Natural killer cell treated with Interleukin-12 subunit alpha and Interleukin-12 subunit beta and Interleukin-15 and Interleukin-18, amount 100 ng/mL, for 72 hours (primary cell): ENCODE measurements at places on chromosomes 5 and 9. TPM values are rescaled to one million over a fixed set of nuclear protein-coding genes. Genes with fewer than 3 reads are reported as not detected.

- H3K27ac ChIP-seq = no peak overlapping the region
- H3K36me3 ChIP-seq = no peaks in the 10 kb centered on the region
- DNase-seq = peak; percentile 45
- no peak overlapping the region for H3K4me3 ChIP-seq
Observed at GRCh38 chr9:34492051-34492450, 30.7 kb downstream of the ENHO start.

DNA sequence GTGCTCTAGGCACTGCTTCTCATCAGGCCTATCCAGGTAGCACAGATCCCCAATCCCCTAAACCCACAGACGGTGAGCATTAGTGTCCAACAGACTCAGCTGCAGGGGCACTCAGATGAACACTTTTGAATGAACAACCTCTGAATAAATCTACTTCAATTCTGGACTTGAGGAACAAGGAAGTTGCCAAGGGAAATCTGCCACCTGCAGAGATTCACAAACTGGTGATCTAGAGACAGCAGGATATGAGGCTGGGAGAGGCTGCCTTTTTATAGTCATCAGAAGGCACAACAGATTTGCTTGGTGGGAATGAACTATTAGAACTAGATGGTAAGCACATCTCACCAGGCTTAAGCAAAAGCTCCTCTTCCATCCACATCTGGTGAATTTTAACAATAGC, 7.0 kb upstream of the HK3 start:
- no peaks in the 10 kb centered on the region for H3K27me3 ChIP-seq
- peaks cover 51% of the 10 kb centered on the region for H3K36me3 ChIP-seq
- H3K4me1 ChIP-seq = peaks cover 3% of the 10 kb centered on the region
- no peak for DNase-seq
- H3K27ac ChIP-seq = no peak overlapping the region

Gene FSD1L
- 2.3 TPM for total RNA-seq

DNA sequence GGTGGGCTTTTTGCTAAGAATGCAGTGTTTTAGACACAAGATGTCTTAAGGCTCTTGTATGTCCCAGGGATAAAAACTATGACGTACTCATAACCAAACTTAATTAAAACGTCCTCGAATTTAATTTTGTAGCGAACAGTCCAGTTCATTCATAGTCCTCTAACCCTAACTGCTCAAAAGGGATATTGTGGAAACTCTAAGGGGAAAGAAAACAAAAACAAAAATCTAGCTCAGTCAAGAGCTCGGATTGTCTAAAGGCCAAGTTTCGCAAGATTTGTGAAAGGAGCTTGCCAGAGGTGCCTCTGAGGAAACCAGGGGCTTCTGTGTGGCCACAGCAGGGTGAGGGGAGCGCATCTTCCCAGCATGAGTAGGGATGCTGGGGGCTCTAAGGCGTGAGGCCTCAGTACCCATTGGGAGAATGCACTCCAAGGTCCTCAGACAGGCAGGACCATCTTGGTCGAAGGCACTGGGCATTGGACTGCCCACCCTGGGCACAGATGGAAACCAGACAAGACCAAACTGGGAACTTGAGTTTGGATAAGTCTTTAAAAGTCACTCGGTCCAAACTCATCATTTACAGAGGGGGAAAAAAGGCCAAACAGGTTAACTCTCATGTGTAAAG, 71.8 kb downstream of the PRRT1B start:
- peaks cover 7% of the 10 kb centered on the region for H3K36me3 ChIP-seq
- no peaks in the 10 kb centered on the region for H3K27me3 ChIP-seq
- H3K4me1 ChIP-seq = peaks cover 26% of the 10 kb centered on the region
- no peak overlapping the region for H3K27ac ChIP-seq
- no peak for DNase-seq

DNA sequence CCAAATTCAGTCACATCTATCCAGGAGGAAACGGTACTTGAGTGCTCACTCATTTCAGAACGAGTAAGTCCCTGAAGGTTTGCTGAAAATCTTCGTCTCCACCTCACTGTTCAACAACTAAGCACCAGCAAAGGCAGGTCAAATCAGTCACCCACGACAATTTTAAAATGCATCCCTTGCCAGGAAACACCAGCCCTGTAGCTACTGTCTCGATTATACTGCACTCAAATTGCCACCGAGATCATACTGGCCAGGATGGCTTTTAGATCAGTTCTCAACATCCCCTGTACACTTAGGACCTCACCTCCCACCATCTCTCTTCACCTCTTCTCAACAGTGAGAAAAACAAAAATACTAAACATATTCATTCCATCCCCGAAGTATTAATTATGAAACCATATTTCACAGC, 298.6 kb downstream of the AGTPBP1 start:
- no peak overlapping the region for H3K4me3 ChIP-seq
- H3K4me1 ChIP-seq = no peaks in the 10 kb centered on the region
- no peak for DNase-seq
- H3K36me3 ChIP-seq = peaks cover 5% of the 10 kb centered on the region
- H3K27ac ChIP-seq = no peak overlapping the region

DNA sequence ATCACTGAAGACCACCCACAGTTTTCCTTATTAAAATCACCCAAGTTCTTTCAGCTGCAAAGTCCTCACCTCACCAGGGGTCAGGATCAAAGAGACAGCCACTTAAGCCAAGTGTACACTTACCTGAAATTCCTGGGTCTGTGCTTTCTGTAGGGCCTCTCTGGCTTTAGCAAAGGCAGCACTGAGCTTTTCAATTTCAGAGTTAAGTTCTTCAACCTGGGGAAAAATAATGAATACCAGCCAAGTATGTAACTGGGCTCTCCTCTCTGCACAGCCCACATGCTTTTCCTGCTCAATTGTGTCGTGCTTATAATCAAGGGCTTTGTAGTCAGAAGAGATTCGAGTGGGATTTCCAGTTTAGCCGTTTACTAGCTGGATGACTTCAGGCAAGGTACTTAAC, 55.1 kb downstream of the CDK5RAP2 start:
- no peaks in the 10 kb centered on the region for H3K4me1 ChIP-seq
- peaks cover 48% of the 10 kb centered on the region for H3K36me3 ChIP-seq
- H3K27me3 ChIP-seq = no peaks in the 10 kb centered on the region
